ENCODE measurements at places on chromosomes 11 and 22. TPM values are rescaled to one million over a fixed set of nuclear protein-coding genes. Genes with fewer than 3 reads are reported as not detected.

The IL17RA gene
- total RNA-seq = 10.2 TPM

The MRGPRX4 gene
- total RNA-seq = not detected

The DAGLA gene
- 0.02 TPM for total RNA-seq

The APOBEC3G gene
- total RNA-seq = 23.1 TPM

DNA sequence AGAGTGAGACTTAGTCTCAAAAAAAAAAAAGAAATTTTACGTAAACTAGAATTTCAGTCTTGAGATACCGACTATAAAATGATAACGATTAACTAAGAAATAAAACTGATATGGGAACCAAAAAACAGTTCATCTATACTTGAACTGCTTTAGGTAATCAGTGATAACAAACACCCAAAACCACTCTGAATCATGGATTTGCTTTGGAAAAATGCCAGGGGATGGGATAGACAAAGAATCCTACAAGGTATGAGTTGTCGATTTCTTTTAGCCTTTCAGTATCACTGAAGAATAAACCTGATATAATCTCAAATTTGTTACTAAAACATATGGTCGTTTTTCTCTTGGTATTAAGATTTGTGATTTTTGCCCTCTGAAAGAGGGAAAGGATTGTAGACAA, 13.7 kb downstream of the CSTF3 start:
- DNase-seq = no peak

GRCh38 chr11:57444362-57445121, 15.8 kb upstream of the RTN4RL2 start:
- no peak for DNase-seq

DNA sequence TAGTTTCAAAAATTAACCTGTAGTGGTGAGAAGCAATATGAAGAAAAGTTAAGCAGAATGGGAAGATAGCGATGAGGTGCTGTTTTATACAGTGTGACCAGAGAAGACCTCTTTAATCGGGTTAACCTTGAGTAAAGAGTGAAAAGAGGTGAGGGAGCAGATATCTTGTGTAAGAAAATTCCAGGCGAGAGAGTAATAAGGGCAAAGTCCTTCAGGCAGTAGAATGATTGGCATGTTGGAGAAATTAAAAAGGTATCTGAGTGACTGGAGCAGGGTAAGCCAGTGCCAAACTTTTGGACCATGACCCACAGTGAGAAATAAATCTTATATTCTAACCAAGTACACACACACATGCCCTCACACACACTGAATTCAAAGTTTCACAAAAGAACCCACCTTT, 374.7 kb upstream of the LARGE1 start:
- no peak for DNase-seq

GRCh38 chr22:44901301-44901700, 108.5 kb downstream of the PHF21B start:
- DNase-seq = no peak

DNA sequence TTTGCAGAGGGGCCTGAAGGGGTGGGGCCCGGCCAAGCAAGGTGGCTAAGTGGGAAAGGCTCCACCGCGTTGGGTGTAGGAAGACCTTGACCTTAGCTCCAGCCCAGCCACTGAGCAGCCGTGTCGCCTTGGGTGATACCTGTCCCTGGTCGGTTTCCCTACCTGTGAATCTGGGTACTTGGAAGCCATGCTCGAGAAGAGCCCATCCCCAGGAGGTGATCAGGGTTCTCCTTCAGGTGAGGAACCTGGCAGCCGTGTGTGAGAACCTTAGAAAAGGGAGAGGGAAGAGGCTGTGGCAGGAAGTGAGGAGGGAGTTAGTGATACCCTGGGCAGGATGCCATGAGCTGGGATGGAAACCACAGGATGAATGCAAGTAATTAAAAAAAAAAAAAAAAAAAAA, 21.6 kb downstream of the PPARA start:
- DNase-seq = no peak

GRCh38 chr11:65811764-65812475, 21.8 kb upstream of the SNX32 start:
- no peak for DNase-seq

All from activated naive CD4-positive, alpha-beta T cell treated with anti-CD3 and anti-CD28 coated beads for 36 hours (primary cell).